HepG2 (cell line): ENCODE measurements at places on chromosomes 13 and 19.

GRCh38 chr13:58992478-58993042, 1171.2 kb downstream of the DIAPH3 start:
- DNase-seq, result no peak

DNA sequence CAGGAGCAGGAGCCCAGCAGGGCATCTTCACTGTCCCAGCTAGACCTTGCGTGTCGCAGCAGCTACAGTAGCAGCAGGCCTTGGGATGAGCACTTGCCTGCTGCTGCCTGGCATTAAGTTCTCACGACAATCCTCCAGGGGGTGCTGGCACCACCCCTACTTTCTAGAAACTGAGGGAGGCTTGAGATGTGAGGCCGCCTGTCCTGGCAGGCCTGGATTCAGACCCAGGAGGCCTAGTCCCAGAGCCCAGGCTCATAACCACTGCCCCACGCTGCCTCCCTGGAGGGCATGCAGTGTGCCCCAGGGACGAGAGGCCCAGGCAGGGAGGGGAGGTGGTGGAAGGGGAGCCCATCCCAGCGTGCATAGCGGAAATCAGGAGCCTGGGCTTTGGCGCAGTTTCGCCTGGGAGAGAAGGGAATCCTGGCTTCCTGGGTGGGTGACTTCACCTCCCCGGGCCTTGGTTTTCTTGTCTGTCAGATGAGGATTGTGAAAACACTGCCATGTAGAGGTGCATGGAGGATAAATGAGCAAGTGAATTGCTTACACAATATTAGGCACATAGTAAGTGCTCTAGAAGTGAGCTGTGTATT, 26.1 kb downstream of the PPP5C start:
- DNase-seq, result no peak

DNA sequence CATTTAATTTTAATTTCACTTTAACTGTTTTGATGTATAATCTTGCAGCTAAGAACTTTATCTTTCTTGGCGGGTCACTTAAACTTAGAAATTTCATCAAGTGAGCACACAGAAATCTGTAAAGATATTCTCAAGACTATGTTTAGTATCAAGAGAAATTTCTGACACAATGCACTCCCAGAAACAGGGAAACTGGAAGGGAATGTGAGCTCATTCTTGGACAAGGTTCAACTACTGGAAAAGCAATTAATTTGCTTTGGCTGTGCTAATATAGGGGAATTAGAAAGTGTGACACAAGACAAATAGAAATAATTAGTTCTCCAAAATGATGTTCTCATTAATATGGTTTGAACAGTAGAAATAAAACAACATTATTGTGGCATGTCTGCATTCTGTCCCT, 402.3 kb downstream of the DACH1 start:
- no peak for DNase-seq

DNA sequence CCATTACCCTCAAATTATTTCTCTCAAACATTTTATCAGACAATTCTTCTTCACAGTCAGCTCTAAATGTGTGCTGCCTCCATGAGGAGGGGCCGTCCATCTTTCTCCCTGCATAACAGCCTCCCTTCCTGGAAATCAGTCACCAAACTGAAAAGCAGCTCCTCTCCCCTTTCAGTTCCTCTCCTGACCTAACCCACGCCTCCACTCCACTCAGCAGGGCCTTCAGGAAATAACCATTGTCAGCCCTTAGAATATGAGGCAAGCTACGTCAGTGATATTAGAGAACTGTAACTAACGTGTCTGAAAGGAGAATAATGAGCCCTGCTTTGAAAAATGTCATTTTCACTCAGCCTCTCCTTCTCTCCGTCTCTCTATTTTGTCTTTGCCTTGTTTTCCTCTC, 116.2 kb downstream of the OLFM4 start:
- no peak for DNase-seq

DNA sequence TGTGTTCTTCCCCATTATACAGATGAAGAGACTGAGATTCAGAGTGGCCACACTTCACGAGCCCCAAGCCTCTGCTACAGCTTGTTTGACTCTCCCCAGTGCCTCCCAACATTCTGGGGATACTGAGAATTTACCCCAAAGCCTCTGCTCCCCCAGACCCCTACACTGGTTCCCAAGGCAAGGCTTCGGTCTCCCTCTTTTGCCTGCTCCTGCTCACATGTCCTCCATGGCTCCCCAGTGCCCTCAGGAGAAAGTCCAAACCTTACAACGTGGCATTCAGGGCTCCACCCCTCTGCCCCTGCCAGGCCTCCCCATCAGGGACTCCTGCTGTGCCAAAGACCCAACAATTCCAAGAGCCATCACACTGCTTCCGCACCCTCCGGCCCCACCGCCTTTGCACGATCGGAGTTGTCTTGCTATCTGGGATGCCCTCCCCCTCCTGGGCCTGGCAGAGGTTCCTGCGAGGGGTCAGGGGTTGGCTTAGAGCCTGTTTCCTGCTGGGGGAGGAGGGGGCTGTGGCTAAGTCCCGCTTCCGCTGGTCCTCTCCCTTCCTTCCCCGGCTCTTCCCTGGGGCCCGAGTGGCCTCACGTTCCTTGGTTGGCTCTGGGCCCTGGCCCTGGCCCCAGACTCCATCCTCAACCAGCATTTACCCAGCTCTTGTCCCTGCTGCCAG, 15.4 kb downstream of the GTPBP3 start:
- DNase-seq, result no peak

GRCh38 chr19:47509170-47509847, 5.6 kb downstream of the NAPA start:
- DNase-seq, result no peak

GRCh38 chr19:289651-290371, 1.4 kb downstream of the PLPP2 start:
- peak; percentile 42 for DNase-seq

GRCh38 chr13:75812751-75813181, 176.6 kb downstream of the LMO7 start:
- DNase-seq, result no peak
